Prostate gland (tissue), 2 donors: ENCODE measurements at places on chromosomes 13 and 19. TPM values are rescaled to one million over a fixed set of nuclear protein-coding genes. Genes with fewer than 3 reads are reported as not detected.

- no peak for DNase-seq
These were observed 38.6 kb upstream of the ITM2B start for GRCh38 chr13:48194379-48194754.

- no peak for DNase-seq
These were observed 294.2 kb downstream of the ZNF536 start for GRCh38 chr19:30666301-30666803.

GRCh38 chr13:95579303-95579702 lies 26.8 kb downstream of the CLDN10 start:
- no peak for DNase-seq

GRCh38 chr13:113840541-113841352 lies 23.1 kb downstream of the GAS6 start:
- DNase-seq, result no peak

- no peak for DNase-seq
These were observed 1.7 kb downstream of the COX7A1 start for GRCh38 chr19:36150586-36150985.

GRCh38 chr19:1133471-1133929 lies 29.7 kb downstream of the GPX4 start:
- DNase-seq, result no peak

- no peak for DNase-seq
These were observed 19.3 kb downstream of the PALM start for GRCh38 chr19:728011-728410.

GRCh38 chr19:54431255-54431838 lies 16.1 kb downstream of the TTYH1 start:
- peak; percentile 89 for DNase-seq

DNA sequence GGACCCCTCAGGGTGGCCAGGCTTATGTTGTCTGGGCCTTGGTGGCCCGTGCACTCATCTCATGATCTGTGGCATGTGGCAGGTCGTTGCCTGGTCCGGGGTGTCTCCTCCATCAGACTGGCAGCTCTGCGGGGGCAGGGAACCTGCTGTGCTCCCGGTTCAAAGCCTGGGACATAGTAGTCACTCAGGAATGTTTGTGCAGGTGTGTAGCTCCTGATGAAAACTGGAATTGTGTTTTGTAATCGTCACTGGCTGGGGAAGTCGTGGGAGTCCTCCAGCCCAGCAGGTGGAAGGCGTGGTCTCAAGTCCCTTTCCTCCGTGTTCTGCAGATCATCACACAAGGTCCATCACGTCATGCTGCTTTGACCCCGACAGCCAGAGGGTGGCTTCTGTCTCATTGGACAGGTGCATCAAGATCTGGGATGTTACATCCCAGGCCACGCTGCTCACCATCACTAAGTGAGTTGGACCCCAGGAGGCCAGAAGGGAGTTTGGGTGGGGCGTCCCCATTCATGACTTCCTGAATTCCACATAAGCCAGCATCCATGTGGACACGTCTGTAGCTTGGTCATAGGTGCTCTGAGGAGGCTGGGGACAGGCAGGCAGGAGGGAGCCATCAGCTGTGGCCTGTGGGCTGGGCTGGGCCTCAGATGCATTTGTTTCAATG lies 19.1 kb downstream of the WDR88 start:
- DNase-seq, result no peak

GRCh38 chr19:28887920-28888618 lies 324.9 kb downstream of the UQCRFS1 start:
- no peak for DNase-seq

- no peak for DNase-seq
These were observed 242.2 kb upstream of the EDNRB start for GRCh38 chr13:78160793-78161192.

GRCh38 chr13:31046711-31047279 lies 114.3 kb downstream of the TEX26 start:
- DNase-seq, result no peak

DNA sequence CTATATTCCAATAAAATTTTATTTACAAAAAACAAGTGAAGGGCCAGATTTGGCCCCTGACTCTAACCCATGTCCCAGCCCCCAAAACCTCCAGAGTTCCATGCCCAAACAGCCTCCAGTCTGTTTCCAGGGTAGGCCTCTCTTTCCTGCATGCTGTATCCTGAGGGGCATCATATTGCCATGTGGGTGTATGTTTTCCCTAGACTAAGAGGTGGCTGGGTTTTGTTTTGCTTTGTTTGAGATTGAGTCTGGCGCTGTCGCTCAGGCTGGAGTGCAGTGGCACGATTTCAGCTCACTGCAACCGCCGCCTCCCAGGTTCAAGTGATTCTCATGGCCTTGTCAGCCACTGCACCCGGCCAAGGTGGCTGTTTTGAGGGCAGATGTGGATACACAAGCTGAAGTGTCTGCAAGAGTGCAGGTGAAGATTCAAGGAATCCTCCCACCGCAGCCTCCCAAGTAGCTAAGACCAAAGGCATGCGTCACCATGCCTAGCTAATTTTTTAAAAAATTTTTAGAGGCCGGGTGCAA lies 23.6 kb upstream of the LSM14A start:
- DNase-seq, result no peak

DNA sequence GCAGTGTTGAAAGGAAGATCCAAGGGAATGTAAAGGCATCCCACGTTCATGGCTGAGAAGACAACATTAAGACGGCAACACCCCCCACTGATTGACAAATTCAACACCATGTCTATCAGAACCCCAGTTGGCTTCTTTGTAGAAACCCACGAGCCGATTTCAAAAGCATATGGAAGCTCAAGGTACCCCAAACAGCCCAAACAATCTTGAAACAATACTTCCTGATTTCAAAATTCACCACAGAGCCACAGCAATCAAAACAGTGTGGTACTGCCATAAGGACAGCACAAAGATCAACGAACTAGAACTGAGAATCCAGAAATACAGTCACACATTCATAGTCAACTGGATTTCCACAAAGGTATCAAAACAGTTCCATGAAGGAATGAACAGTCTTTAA lies 6.2 kb downstream of the MIER2 start:
- DNase-seq, result no peak

GRCh38 chr19:47885067-47885463 lies 1.1 kb downstream of the SULT2A1 start:
- DNase-seq, result no peak

- DNase-seq, result no peak
These were observed 250.9 kb upstream of the HTR2A start for GRCh38 chr13:47147812-47148119.

DNA sequence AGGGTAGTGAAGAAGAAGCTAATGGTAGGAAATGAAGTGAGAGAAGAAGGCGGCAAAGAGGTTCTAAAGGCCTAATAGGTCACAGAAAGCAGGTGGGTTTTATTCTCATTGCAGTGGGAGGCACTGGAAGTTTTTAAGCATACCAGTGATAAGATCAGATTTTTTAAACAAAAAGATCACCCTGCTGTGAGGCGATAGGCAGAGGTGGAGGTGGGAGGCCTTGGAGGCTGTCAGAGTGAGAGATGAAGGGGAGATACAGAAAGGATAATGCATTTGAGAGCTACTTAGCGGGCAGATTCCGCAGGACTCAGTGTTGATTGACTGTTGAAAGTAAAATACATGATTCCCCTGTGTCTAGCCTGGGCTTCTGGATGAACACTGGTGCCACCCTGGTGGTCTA lies 116.7 kb upstream of the FRY start:
- DNase-seq, result no peak

DNA sequence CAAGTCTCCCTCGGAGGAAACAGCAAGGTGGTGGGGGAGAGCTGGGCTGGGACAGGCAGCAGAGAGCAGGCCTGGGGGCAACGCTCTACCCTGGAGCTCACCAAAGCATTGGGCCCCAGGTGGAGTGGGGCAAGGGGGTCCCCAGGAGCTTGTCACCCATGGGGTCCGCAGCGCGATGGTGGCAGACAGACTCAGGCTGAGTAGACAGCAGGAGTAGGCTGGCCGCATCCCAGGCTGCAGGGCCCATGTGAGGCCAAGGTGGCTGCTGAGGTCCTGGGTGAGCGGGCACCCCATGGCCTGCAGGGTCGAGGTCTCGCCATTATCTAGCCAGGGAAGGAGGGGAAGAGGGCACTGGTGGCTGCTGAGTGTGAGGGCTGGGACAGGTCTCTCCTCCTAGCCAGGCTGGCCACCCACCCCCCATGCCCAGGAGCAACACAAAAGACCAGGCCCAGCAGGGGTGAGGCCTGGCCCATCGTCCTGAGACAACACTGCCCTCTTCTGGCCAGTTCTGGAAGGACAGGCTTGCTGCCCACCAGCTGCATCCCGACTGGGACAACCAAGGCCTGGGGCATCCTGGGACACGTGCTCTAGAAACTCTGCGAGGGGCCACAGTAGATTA lies 33.1 kb downstream of the CEBPG start:
- peak; percentile 57 for DNase-seq

GRCh38 chr19:41995959-41996797 lies 2.1 kb upstream of the ATP1A3 start:
- DNase-seq, result no peak

DNA sequence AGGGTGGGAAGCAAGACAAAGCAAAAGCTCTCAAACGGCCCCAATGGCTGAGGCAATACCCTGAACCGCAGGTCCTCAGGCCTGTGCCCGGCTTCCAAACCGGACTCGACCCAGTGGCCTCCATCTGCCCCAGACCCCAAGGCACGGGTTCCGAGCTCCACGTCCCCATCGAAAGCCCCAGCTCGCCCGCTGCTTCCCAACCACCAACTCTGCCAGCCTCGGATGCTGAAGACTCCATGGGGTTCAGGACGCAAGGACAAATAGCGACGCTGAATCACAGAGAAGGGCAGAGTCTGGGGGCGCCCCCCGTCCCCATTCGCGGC lies 559 bp downstream of the POLR2E start:
- no peak for DNase-seq

DNA sequence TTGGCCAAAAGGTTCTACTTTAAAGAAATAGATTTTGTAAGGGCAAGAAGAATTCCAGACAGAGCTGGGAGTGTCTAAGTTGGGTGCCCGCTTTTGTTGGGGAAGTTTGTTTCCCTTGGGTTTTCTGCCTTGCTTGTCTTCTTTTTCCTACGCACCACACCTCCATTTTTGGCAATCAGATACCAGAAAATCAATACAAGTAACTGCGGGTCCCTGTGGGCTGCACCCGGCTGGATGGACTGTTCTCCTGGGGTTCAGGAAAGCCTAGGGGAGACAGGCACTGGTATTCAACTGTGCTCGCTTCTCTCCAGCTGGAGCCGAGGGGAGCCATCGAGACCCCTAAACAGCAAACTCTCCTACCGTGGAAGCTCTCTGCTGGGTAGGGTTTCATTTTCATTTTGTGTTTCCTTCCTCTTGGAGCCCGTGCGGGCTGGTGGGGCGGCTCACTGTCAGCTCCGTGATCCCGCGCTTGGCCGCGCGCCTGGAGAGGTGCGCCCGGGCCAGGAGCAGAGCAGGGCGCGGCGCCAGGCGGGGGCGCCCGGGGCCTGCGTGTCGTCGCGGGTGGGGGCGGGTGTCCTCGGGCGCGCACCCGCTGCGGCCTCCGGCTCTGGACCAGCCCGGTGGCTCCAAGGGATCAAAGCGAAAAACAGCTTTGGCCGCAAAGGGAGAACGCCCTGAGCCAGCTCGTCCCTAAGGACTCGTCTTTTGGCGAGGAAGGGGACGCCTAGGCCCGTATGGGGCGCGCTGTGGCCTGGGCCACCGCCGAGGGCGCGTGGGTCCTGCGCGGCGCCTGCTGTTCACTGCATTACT lies 347.2 kb downstream of the ZNF536 start:
- DNase-seq, result peak; percentile 64

GRCh38 chr13:100433475-100433874 lies 155.1 kb downstream of the GGACT start:
- no peak for DNase-seq

GRCh38 chr13:108226184-108226583 lies 8.0 kb downstream of the ABHD13 start:
- DNase-seq, result no peak

- no peak for DNase-seq
These were observed 12.3 kb upstream of the MCF2L start for GRCh38 chr13:112956571-112957294.

DNA sequence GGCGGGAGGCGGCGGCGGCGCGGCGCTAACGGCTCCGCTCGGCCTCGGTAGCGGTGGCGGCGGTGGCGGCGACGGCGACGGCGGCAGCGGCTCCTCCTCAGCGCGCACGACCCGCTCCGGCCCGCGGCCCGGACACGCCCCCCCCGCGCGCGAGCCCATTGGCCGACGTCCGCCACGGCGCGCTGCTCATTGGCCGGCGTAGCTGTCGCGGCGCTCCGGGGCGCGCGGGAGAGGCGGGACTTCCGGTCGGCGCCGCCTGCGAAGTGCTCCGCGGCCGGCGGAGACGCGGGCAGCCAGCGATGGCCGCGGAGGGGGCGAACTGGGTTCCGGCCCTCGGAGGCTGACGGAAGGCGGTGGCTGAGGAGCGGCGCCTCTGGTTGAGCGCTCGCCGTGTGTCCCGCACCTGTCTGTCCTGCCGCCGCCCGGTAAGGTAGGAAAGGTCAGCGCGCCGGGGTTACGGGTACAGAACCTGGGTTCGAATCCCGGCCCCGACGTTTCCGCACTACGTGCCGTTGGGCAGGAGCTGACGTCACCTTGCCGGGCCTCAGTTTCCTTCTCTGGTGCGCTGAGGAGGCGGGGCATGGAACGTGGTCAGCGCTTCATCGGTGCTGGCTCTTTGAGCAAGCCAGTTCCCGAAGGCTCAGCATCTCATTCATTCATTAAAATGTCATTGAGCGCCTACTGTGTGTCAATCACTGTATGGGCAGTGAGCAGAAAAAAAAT lies at the start of gene ELAVL1:
Gene ELAVL1 (minus strand): TSS at position 108 of the 723 bp plus-strand sequence. CDS start 13,826 bp downstream, outside the sequence.
- peak; percentile 86 for DNase-seq

DNA sequence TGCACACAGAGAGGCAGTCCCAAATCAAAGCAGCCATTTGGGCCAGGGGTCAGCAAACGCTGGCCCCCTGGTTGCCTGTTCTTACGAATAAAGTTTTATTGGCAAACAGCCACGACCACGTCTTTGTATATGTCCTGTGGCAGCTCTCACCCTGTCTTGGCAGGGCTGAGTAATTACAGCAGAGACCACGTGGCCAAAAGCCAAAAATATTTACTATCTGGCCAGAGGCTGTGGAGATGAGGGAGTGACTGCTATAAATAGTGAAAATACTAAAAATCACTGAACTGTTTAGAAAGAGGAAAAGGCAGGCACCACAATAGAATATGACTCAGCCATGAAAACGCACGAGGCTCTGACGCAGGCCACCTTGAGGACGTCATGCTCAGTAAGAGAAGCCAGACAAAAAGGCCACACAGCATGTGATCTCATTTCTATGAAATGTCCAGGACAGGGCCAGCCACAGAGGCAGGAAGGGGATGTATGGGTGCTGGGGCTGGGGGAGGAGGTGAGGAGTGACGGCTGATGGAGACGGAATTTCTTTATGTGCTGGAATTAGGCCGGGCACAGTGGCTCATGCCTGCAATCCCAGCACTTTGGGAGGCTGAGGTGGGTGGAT lies 29.4 kb downstream of the SMIM24 start:
- DNase-seq, result no peak

The SHISA2 gene
- total RNA-seq, result 21.6 TPM

The CLDN10 gene
- 8.0 TPM for total RNA-seq

The POU2F2 gene
- total RNA-seq, result 17.4 TPM

The PSPN gene
- total RNA-seq, result 2.2 TPM

The MEIS3 gene
- 16.2 TPM for total RNA-seq

The INSR gene
- total RNA-seq, result 51.2 TPM

The KLF12 gene
- 2.8 TPM for total RNA-seq

The ESD gene
- total RNA-seq, result 88.2 TPM

The ZNF649 gene
- 26.5 TPM for total RNA-seq

The ICAM5 gene
- 7.1 TPM for total RNA-seq

The PPAN gene
- total RNA-seq, result 27.6 TPM

The BCL3 gene
- 22.6 TPM for total RNA-seq

The IRGC gene
- not detected for total RNA-seq
